Central memory CD8-positive, alpha-beta T cell (primary cell): ENCODE measurements at places on chromosomes 16 and 17.

DNA sequence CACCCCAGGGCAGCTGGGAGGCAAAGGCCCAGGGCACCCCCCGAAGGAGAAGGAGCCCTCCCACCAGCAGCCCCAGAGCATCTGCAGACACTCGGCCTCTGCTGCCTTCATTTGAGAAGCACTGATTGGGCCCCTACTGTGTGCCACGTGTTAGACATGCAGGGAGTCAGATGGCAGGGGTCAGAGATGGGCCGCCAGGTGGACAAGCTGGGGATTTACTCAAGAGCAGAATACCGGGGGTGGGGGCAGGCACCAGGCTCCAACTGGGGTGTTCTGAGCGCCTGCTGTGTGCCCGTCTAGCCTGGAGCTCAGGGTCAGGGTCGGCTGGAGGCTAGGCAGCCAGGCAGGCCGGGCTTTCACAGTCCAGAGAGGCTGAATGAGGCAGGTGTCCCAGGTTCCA is 18.7 kb downstream of the TPSG1 start:
- no peak overlapping the region for H3K4me3 ChIP-seq
- H3K36me3 ChIP-seq: no peaks in the 10 kb centered on the region
- no peaks in the 10 kb centered on the region for H3K27me3 ChIP-seq

DNA sequence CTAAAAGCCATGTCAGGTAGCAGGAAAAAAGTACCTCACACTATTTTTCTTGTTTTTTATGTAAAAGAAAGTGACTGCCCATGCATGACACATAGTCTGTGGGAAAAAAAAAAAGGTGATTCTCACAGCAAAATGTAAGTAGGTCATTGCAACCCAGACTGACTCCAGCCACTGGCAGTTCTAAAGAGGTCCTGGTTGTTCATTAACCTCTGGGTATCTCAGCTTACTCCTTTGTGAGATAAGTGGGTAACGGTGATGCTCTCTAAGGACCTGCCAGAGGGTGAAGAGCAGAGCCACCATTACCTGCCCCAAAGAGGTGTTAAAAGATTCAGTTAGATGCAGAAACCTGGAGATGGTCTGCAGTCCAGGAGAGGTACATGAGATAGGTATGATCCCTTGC is 531.9 kb downstream of the GRIN2A start:
- DNase-seq: no peak
- H3K27ac ChIP-seq: no peak overlapping the region
- no peaks in the 10 kb centered on the region for H3K4me1 ChIP-seq
- H3K27me3 ChIP-seq: peaks cover 10% of the 10 kb centered on the region
- H3K36me3 ChIP-seq: no peaks in the 10 kb centered on the region

DNA sequence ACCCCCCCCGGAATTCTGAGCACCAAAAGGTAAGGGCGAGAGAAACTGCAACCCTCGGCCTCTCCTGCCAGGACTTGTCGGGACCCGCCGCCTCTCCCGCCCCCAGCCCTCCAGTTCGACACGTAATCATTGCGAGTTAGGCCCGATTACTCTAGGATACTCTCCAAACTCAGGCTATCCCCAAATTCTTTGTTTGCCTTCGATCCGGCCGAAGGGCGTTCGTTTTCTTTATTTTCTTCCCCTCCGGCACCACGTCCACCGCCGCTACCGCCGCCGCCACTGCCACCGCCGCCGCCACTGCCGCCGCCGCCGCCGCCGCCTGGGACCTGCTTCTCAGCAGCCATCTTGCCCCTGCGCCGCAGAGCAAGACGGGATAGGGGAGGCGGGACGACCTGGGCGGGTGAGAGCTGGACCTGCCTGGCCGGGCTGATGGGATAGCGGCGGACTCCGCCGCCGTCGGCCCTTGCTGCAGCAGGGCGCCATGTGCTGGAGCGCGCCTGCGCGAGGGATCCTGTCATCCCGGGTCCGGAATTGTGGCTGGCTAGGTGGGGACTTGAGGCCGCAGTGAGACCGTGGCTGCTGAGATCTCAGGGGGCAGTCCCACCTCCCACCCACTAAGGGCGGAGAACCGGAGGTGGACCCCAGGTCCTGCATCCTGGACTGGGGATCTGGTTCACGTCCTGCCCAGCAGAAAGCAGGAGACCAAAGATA is at the start of gene SRP68:
Gene SRP68, minus strand, starts transcription at position 370 of the 711 bp plus-strand sequence. Its CDS starts 26 bp downstream, at position 344.
- peaks cover 31% of the 10 kb centered on the region for H3K27me3 ChIP-seq
- peak within 1 kb of the TSS; percentile 98 for H3K4me3 ChIP-seq

- no peak for DNase-seq
- H3K27me3 ChIP-seq: no peaks in the 10 kb centered on the region
- peaks cover 56% of the 10 kb centered on the region for H3K4me1 ChIP-seq
- peak overlapping the region; percentile 56 for H3K4me3 ChIP-seq
Measured at GRCh38 chr16:81818568-81818896, 39.4 kb downstream of the PLCG2 start.

GRCh38 chr16:12500771-12501170 is 302.9 kb downstream of the CPPED1 start:
- no peak overlapping the region for H3K4me3 ChIP-seq
- H3K4me1 ChIP-seq: peaks cover 21% of the 10 kb centered on the region
- H3K27ac ChIP-seq: peak overlapping the region; percentile 2
- no peak for DNase-seq

DNA sequence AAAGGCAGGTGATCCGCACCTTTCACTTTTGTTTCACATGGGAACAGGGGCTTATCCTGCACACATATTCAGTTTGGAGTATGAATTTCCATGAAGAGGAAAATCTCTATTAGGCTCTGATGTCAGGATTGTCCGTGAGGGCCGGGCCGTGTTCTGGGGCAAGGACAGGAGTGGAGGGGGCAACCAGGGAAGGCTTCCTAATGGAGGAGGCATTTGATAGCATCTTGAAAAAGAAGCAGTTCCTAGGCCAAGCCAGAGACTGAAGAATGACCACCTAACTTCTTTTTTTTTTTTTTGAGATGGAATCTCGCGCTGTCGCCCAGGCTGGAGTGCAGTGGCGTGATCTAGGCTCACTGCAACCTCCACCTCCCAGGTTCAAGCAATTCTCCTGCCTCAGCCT is 174.2 kb downstream of the SEC14L1 start:
- H3K4me3 ChIP-seq: no peak overlapping the region
- H3K27me3 ChIP-seq: no peaks in the 10 kb centered on the region
- no peaks in the 10 kb centered on the region for H3K36me3 ChIP-seq
- H3K4me1 ChIP-seq: peaks cover 22% of the 10 kb centered on the region
- no peak overlapping the region for H3K27ac ChIP-seq
- DNase-seq: no peak

GRCh38 chr16:67648088-67648763 is 3.3 kb downstream of the CARMIL2 start:
- no peaks in the 10 kb centered on the region for H3K27me3 ChIP-seq
- H3K36me3 ChIP-seq: peaks cover 19% of the 10 kb centered on the region
- H3K4me1 ChIP-seq: peaks cover 18% of the 10 kb centered on the region
- H3K27ac ChIP-seq: no peak overlapping the region

DNA sequence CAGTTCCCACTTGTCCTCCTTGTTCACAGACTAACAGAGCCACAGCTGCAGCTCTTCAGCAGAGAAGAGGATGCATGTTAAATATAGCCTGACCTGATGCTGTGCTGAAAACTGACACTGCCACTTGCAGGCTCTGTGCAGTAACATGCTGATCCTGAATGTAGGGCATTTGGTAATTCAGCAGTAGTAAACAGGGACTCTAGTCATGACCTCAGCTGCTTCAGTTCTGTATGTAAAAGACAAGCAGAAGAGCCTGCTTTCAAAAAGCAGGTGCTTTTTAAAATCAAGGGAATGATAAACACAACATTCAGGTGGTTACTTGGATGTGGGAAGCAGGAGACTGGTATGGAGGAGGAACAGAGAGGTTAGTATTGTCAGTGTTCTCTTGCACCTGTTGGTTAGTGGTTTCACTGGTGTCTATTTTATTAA is 33.8 kb downstream of the ESRP2 start:
- H3K27ac ChIP-seq: peak overlapping the region; percentile 51
- H3K4me1 ChIP-seq: peaks cover 13% of the 10 kb centered on the region
- peaks cover 29% of the 10 kb centered on the region for H3K36me3 ChIP-seq
- H3K27me3 ChIP-seq: no peaks in the 10 kb centered on the region

- no peak within 1 kb of the TSS for H3K27ac ChIP-seq
- peaks cover 3% of the 10 kb centered on the region for H3K36me3 ChIP-seq
- H3K4me3 ChIP-seq: no peak within 1 kb of the TSS
- H3K27me3 ChIP-seq: peaks cover 6% of the 10 kb centered on the region
- no peak for DNase-seq
Measured at GRCh38 chr16:67979955-67980678, at the start of gene DPEP3. Gene DPEP3, minus strand, starts transcription at chr16:67980499. Its CDS starts 119 bp downstream, at chr16:67980380.

DNA sequence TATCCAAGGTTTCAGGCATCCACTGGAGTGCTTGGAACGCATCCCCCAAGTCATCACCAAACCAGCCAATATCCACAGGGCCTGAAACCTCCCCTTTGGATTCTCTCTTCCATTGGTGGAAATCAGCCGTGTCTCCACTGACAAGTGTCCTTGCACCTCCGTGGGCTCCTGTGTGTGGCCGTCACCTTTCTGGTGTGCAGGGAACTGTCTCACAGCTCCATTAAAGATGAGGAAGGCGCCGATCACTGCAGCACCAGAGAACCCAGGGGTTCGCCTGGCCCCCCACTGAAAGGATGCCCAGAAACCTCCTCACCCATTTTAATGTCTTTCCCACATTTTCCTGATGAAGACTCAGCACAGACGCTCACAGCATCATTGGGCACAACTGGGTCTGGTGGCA is 17.8 kb upstream of the METRNL start:
- no peak for DNase-seq
- H3K36me3 ChIP-seq: peaks cover 3% of the 10 kb centered on the region
- H3K4me3 ChIP-seq: no peak overlapping the region
- no peak overlapping the region for H3K27ac ChIP-seq
- no peaks in the 10 kb centered on the region for H3K27me3 ChIP-seq
